ENCODE measurements at places on chromosomes 2 and 18.

DNA sequence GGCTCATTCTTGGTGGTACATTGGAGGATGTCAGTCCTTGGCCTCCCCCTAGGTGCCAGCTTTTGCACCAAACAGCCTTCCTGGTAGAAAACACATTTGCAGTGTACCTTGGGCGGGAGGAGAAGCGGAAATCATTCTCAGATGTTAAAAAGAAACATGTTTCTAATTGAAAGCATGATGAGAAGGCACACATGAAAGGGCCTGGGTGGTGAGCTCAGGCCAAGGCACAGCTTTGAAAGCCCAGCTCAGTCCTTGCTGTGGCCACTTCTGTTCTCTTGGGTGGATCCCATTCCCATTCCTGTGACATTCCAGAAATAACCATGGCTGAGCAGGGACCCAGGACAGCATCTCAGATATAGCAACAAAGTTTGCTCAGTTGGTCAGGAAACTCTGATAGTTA is 71.5 kb downstream of the LTBP1 start:
- no peak for DNase-seq

GRCh38 chr18:2425426-2426317 is 145.6 kb downstream of the METTL4 start:
- no peak for DNase-seq

DNA sequence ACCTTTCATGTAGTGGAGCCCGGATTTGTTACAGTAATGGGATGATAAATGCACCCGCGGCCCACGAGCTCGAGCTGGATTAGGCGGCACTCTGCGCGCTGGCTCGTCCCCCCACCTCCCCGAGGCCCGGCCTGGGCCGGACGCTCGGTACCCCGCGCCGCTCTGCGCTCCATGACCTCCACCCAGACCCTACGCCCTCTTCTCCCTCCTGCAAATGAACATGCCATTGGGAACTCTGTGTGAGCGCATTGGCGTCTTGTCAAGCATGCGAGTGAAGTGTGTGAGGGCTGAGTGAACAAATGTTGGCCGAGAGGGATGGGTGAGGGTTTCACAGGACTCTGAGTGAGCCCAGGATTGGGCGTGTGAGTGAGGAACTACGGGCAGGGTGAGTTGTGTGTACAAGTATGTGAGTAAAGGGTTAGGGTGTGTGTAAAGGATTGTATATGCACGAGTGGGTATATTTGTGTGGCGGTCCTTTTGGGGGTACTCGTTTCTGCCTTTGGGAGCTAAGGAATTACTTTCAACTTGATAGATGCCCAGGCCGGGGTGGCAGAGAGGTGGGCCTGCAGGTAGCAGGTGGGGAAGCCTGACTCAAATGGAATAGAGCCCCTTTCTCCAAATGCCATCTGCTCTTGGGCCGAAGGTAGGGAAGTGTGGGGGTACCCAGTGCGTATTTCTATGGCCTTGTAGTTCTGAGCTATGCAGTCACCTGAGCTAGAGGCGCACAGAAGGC is 2.9 kb upstream of the EN1 start:
- no peak for DNase-seq

- no peak for DNase-seq
Observed at GRCh38 chr2:32732912-32733472, 105.1 kb downstream of the TTC27 start.

GRCh38 chr2:231038483-231039293 is 1.4 kb downstream of the C2orf72 start:
- DNase-seq: no peak

- no peak for DNase-seq
Observed at GRCh38 chr2:174340400-174341292, 5.9 kb downstream of the SP9 start.

DNA sequence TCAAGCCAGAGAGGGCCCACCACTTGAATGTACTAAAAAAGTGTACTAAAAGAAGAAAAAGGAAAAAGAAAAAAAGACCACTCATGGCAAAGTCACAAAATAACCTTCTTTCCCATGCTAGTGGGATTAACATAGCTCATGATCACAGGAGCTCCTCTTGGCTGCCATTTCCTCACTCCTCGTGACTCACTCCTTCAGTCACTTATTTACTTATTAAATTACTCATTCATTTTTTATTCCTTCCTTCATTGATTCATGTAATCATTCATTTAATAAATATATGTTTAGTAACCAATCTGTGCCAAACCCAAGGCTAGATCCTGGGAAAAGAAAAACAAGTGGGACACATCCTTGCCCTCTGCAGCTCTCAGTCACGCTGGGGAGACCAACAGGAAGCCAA is 300.5 kb downstream of the INSIG2 start:
- DNase-seq: no peak

DNA sequence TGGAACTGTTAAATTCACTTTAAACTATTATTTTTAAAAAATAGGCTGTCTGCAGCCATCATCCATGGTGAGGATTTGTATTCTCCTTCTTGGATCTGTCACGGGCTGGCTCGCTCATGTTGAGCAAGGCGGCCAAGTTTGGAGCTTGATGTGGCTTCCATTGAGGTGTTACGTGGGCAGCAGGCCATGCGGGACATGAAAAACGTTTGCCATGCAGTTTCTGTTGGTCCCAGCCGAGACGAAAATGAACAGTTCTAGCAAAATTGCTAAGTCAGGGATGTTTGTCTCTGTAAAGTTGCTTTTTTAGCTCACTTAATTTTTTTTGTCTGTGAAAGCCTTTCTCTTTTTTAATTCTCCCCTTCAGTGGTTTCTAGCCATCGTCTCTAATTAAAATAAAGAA is 70.2 kb upstream of the MGAT5 start:
- no peak for DNase-seq

GRCh38 chr2:219460424-219460926 is 25.8 kb downstream of the SPEG start:
- DNase-seq: no peak

DNA sequence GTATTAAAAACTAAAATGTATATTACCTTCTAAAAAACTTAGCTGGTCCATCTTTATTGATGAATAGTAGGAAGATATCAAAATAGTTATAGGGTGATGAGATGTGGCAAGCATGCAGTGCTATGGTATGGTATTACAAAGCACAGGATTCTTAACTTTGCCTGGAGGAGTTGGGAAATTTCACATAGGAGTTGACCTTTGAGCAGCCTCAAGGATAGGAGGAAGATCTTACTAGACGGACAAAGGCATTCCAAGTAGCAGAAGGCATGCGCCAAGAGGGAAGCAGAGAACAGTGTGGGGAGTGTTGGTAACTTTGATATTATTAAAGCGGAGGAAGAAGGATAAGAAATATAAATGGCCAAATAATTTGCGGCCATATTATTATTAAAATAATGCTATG is 60.0 kb downstream of the TTC21B start:
- DNase-seq: no peak

DNA sequence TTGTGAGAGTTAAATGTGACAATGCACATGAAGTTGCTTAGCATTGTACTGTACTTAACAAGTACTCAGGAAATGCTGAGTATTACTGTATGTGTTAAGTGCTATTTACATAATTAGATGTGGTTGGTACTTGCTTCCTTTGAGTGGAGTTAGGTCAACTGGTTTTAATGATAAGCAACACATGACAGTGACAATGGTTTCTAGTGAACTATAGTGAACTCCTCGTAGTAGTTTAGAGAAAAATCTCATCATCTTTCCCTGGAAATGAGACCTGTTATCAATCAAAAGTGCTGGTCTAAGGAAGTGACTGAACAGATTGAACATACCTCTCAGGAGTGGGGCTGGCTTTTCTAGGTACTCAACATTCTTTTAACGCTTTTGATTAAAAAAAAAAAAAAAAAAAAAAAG is 29.2 kb upstream of the ZDBF2 start:
- no peak for DNase-seq

DNA sequence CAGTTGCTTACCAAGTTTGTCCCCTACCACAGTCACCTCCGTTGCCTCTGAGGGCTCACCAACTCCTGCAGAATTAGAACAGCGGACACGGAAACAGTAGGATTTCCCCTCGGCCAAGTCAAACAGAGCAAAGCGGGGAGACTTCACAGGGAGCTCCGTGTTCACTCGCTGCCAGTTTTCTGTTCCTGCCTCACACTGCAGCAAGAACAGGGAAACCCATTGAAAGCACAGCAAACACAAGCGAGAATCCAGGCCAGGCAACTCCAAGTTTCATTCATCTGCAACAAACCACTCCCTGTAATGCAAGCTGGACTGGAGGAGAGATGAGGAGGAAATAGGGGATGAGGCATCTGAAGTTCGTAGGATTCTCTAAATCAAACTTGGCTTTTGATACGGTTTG is 84.2 kb downstream of the MYOM1 start:
- no peak for DNase-seq

- DNase-seq: no peak
Observed at GRCh38 chr2:179096090-179096489, 46.2 kb upstream of the CCDC141 start.

DNA sequence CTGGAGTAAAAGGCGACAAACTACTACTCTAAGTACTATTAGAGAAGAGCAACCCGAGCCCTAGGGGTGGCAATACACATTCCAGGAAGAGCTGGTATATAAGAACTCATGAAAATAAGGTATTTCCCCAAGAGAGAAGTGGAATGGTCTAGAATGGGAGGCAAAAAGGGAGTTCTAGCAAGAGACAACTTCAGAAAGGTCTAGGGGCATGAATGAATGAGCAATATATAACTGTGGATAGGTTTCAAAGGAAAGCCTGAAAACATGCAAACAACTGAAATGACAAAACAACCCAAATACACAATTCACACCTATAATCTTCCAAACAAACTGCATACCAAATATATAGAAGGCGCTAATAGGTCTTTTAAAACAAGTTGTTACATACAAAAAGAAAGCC is 22.2 kb downstream of the TRIP12 start:
- DNase-seq: no peak

- no peak for DNase-seq
Observed at GRCh38 chr2:236173036-236173728, 5.0 kb upstream of the GBX2 start.

DNA sequence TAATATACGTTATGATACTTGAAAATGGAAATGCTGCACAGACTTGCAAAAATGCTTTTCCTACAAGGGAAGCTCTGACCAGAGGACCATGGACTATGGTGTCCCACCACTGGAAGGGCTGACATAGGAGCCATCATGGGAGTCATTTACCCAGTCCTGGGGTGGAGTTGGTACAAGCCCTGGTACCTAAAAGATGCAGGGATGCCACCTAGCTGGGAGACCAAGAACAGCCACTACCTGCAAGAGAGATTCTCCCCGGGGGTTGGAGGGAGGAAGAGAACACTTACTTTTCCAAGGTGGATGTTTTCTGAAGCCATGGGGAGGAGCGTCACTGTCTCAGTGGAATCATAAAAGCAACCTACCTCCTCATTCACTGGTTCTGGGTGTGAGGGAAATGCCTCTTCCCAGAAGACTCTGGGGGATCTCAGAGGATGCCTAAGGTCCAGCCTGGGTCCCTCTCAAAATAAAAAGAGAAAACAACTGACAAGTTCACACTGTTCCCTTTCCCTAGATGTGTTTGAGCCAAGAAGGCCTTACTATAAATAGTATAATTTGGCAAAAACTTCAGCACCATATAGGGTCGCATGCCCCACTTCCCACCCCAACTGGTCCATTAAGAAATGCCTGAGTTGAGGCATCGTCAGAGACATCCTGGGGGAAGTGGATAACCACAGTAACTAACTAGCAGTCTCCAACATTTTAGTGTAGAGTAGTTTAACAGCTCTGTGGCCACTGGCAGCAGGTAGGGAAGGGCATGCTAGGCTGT is 39.9 kb downstream of the REEP1 start:
- DNase-seq: no peak

- no peak for DNase-seq
Observed at GRCh38 chr2:202204855-202205254, 33.5 kb downstream of the SUMO1 start.

DNA sequence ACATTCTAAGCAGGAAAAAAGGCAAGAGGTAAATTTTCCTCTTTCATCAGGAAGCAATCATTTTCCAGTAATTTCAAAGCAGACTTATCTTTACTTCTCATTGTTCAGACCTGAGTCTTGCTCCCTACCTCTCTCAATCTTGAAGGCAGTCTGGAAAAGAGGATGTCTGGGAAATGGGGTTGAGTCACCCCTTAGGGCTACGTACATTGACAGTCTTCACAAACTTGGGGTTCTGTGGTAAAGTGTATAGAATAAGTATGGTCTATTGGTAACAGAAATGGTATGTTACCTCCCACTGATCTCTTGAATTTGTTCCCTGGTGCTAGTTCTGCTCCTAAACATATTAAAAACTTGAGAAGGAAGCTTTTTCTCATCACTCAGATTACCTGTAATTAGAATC is 361.3 kb downstream of the SS18 start:
- DNase-seq: no peak

DNA sequence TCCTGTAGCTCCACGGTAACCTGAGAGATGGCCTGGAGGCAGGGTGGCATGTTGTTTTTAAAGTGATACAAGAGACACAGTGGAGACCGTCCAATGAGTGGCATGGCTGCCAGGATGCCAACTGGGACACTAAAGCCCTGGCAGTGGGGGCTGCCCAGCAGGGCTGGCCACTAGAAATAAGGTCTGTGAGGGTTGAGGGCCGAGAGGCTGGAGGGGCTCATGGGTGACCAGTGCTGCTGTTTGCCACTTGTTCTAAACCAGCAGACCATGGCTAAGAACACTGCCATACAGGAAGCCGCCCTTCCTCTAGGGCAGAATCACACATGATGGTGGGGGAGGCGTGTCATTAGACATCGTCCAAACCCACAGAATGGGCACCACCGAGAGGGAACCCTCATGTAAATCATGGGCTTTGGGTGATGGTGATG is 71.9 kb downstream of the ALPK2 start:
- DNase-seq: no peak

DNA sequence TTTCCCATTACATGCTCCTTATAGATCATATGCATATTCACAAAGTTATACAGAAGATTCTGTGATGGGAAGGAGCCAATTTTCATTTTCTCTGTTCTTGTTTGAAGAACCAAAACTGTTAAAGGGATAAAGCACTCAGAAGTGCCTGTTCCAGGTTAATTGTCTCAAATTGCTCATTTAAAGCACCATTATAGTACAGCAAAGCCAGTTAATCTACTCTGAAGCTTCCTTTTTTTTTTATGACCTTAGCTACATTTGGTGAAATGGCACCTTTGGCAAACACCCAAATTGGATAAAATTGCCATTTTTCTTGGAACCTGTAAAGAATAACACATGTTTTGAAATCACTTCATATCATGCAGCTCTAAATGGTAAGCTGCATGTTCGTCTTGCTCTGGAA is 1092.3 kb downstream of the BCL11A start:
- no peak for DNase-seq

DNA sequence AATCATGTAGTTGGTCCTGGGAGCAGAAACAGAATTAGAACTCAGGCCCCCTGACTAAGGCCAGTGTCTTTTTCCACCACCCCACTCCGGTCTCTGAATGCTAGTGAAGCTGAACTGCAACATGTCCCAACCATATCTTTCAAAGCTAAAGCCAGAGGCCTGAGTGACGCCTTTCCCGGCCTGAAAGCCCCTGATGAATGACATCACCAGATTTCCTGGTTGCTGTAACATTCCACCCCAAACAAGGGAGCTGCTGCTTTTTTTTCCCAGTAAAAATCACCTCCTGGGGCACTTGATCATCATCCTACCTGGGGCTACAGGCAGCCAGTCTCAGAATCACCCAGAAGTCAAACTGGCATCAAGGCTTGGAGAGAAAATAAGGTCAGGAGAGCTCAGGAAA is 162.7 kb downstream of the ARL4C start:
- no peak for DNase-seq

- DNase-seq: no peak
Observed at GRCh38 chr2:109468893-109469292, 144.9 kb downstream of the SEPTIN10 start.

All from stimulated activated CD8-positive, alpha-beta memory T cell treated with anti-CD3 and anti-CD28 coated beads, Interleukin-4, amount 100 ng/mL, for 1 hour (primary cell).